Activated naive CD8-positive, alpha-beta T cell treated with anti-CD3 and anti-CD28 coated beads, Interleukin-2, amount 50 U/mL, for 24 hours (primary cell): ENCODE measurements at places on chromosomes 1 and 21.
A peak's percentile ranks its signal among the peaks of the same experiment; 100 is the strongest.

DNA sequence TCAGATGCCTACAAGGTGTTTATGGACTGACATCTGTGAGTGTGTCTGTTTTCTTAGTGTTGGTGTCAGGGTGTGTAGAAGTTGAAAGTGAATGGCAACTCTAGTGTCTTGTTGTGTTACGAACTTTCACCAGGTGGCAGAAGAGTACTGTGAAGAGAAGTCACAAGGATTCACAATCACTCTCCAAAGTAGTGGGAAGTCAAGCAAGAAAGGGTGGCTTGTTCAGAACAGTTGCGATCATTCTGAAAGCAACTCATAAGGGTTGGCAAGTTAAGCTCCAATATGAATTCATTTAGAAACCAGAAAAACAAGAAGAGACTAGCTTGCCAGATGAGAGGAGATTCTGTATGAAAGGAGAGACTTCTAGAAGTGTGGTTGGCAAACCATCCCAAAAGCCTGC is 86.1 kb downstream of the FASLG start:
- DNase-seq: peak; percentile 46

GRCh38 chr21:32920474-32920873 is 105.3 kb upstream of the OLIG2 start:
- no peak for DNase-seq

GRCh38 chr1:210381934-210382333 is 53.2 kb downstream of the HHAT start:
- DNase-seq: no peak

DNA sequence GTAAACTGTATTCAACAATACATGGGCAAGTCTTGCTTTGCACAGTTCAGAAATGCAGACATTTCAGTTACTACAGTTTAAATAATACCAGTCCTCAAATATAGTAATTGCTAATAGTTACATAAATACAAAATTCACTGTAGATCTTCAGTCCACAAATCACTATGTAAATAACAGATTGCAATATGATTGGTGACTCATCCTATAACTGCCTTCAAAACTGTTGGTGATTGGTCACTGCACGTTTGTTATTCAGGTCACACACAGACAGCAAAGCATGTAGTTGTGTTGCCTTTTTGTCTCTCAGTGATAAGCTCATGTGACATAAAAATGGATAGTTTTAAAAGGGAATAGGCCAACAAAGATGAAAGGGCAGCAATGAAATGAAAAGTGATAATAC is 186.5 kb upstream of the CTTNBP2NL start:
- no peak for DNase-seq

DNA sequence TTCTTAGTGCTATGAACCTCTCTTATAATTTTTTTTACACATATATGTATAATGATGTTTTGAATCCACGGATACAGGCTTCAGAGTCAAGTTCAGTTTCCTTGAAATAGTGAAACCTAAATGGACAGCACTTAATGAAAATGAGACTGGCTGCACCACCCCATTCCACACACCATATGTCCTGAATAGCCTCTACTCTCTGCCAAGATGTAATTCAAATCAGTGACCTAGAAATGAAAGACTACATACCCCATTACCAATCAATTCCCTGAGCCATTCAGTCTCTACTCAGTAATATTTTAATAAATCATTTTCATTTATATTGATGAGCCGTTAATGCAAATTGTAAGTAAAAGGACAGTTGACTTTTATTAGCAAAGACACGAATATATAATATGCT is 614.9 kb upstream of the TMPRSS15 start:
- no peak for DNase-seq
